ENCODE measurements at places on chromosomes 5 and 9.

- DNase-seq: no peak
Observed at GRCh38 chr5:135437796-135438560, 9.2 kb downstream of the DCANP1 start.

DNA sequence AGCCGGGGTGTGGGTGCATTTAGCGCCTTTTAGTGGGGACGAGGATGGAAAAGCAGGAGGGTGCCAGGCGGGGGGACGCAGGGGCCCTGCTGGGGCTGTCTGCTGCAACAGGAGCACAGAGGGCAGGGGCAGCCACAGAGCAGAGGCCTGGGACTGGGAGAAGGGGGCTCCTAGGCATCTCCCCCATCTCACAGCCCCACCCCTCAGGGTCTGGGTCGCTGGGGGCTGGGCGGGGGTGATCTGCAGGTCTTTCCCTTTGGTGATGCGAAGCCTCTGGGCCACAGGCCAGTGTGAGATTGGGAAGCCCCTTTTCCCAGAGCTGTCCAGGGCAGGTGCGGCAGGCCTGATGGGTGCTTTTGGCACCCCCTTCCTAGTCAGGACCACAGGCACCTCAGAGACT, 4.8 kb downstream of the TOR2A start:
- no peak for DNase-seq

- peak; percentile 49 for DNase-seq
Observed at GRCh38 chr9:110015759-110016158, 192.2 kb downstream of the C9orf152 start.

DNA sequence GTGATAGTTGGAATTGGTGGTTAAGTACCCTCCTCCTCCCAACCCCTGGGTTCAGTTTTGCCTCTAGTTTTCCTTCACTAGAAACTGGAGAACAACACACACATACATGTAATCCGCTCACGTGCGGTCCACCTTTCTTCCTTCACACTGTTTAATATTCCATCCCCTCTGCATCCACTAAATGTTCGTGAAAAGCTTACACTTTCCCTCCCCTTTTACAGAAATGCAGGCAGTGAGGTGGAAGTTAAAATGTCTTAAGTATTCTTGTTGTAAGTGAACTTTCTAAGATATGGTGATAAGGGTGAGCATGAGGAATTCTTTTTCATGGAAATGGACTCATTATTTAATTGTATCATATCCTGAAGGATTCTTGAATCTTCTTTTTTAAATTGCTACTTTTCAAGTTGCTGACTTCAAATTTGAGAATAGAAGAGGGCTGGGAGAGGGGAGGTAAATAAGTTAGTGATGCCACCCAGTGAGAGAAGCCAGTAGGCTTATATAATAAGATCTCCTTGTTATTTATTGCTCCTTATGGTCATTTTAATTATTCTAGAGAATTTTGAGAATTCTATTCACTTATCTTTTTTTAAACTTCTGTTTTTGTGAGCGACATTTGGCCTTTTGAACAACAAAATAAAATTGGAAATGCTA, 90.2 kb downstream of the TLE4 start:
- DNase-seq: no peak

DNA sequence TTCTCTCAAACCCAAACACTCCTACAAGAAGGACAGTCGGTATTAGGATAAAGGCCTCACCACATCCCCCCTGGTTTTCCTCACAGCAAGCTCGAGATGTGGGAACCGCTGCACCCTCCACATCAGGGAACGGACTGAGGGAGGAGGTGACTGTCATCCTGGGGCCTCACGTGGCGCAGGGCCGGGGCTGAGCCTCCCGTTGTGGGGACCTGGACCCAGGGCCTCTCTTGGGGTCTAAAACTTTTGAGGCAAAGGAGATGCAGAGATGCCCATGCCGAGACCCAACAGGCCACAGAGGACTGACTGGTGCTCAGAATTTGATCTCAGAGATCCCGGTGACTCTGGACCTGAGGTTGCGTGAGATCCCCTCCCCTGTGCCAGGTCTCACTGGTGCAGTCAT, 72.7 kb downstream of the MRPL36 start:
- DNase-seq: no peak

Data from large intestine (tissue), 12 donors.